ENCODE measurements at places on chromosomes 16 and 17. TPM values are rescaled to one million over a fixed set of nuclear protein-coding genes. Genes with fewer than 3 reads are reported as not detected.

Gene DOC2B
- not detected for polyA plus RNA-seq

GRCh38 chr17:45318561-45319230 lies 1.9 kb upstream of the MAP3K14 start:
- no peak for DNase-seq

- DNase-seq: no peak
Observed at GRCh38 chr16:60608971-60609370, 1427.3 kb downstream of the CDH8 start.

Gene CLEC10A
- not detected for polyA plus RNA-seq

DNA sequence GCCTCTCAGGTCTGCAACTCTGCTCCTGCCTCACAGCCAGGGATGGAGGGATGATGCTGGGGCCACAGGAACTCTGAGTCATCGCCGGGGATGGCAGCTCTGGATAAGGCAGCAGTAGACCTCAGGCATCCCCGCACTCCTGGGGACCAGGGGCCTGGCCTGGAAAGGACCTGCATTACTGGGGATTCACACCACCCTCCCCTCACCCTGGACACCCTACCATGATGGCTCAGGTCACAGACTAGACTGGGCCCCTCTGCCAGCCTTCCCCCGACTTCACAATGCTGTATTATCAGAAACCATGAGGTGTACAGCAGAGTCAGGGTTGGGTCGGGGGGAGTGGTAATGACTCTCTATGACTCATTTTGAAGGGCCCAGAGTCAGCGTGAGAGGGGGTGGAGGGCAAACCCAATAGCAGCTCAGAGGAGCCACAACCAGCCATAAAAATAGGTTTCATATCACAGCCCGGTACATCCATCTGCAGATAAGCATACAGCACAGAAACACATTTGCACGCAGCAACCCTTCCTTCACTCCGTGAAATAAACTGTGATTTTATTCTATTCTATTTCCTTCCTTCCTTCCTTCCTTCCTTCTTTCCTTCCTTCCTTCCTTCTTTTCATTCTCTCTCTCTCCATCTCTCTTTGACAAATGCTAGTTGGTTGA lies 28.8 kb downstream of the DYNLRB2 start:
- no peak for DNase-seq

- no peak for DNase-seq
Observed at GRCh38 chr16:67935101-67935401, 1.6 kb downstream of the PSMB10 start.

Gene TEKT1
- polyA plus RNA-seq: not detected

- no peak for DNase-seq
Observed at GRCh38 chr16:4613636-4614570, 785 bp downstream of the UBALD1 start.

DNA sequence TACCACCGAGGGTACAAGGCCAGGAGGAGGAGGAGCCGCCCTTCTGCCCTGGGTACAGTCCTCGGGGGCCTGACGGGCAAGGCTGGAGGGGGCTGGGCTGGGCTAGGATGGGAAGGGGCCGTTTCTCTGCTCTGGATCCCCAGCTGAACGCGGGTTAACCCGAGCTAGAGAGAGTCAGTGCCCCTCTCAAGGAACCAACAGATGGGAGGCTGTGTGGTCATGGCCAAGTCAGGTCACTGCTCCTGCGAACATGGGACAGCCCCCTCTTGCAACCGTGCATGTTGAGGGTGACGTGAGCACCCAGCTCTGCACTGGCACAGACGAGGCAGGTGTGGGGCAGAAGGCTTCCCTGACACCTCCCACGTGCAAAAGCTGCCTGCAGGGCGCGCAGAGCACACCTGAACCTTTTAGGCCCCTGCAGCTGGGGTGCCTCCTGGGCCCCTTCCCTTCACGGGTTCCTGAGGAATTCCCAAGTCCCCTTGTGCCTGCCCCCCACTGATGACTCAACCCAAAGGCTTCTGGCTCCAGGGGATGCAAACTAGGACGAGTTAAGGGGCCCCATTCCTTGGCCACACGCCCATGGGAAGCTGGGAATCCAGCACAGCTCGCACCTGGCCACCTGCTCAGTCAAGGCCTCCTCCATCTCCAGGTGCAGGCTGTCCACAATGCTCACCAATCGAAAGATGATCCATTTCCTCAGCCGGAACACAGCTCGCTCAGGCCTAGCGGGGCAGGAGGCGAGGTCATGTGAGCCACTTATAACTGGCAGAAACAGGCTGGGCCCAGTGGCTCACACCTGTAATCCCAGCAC lies 6.3 kb downstream of the MYBBP1A start:
- DNase-seq: no peak

GRCh38 chr17:49450735-49451134 lies 36.1 kb upstream of the PHB1 start:
- DNase-seq: no peak

- no peak for DNase-seq
Observed at GRCh38 chr17:62702746-62703260, 75.3 kb downstream of the MRC2 start.

Gene FBXW10
- polyA plus RNA-seq: 0.09 TPM

DNA sequence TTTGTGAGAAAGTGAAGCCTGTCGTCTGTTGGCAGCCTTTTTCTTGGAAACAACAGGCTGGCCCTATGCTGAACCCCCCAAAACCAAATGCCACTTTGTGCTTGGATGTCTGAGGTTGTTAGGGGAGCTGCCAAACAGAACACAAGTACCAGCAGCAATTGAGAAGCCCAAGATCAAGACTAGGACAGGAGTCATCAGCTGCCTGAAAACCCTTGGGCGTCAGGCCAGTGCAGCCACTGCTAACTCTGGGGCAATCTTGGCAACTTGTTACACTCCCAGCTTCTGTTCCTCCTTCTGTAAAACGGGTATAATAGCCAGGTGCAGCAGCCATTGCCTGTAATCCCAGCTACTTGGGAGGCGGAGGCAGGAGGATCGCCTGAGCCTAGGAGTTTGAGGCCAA lies 9.3 kb upstream of the LRRC59 start:
- no peak for DNase-seq

DNA sequence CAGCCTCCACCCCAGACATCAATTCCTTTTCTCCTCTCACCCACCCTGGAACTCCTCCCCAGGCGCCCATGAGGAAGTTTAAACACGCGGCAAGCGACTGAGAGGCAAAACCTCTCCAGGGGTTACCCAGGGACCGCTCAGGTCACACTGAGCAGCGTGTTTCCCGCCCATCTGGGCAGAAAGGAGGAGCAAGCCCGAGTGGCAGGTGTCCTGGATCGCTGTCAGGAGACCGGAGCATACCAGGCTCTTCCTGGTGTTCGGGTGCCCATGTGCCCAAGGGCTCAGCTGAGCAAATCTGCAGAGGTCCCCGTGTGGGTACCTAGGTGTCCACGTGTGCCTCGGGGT lies 491 bp downstream of the SLC25A19 start:
- no peak for DNase-seq

GRCh38 chr17:4948931-4949320 lies 596 bp upstream of the PFN1 start:
- no peak for DNase-seq

Gene RHBDF2
- polyA plus RNA-seq: 5.4 TPM

DNA sequence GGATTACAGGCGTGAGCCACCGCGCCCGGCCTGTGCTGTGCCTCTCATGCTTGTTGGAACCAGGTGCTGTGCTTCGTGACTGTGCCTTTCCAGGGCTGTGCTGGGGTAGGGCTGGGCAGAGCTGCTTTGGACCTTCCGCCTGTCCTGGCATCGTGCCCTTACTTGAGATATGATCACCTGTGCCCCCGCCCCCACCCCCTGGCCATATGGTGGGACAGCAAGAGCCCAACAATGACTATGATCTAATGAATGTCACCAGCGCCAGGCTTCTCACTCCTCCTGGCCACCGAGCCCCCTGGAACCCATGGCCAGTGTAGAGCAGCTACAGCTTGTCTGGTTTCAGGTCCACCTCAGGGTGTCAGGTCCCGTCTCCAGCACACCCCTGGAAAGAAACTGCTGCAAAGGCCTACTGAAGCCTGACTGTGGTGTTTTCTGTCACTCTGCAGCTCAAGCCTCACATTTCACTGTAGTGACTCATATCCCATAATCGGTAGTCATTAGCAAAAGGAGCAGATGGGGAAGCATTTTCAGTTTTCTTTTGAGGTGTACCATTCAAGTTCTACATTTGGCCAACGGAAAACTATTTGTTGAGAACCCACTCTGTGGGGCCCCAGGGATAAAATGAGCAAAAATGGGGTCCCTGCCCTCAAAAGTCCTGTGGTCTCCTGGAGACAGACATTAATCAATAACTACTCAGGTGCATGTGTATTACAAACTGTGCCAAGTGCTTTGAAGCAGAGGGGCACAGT lies 22.1 kb downstream of the FCSK start:
- DNase-seq: peak; percentile 50

Gene KRTAP9-2
- not detected for polyA plus RNA-seq

DNA sequence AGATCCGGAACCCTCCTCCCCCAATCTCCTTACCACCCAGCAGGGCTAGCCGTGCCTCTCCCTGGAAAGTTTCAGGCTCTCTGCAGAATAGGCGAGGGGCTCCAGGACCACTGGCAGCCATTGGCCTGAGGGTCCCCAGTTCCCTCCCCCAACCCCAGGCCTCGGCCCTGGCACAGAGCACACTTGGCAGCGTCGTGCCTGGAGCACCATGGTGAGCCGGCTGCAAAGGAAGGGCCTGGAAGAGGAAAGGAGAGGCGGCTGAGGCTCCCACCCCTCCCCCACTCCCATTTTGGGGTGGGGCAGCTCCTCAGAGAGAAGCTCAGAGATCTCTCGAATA lies 369 bp upstream of the BTBD17 start:
- DNase-seq: no peak

DNA sequence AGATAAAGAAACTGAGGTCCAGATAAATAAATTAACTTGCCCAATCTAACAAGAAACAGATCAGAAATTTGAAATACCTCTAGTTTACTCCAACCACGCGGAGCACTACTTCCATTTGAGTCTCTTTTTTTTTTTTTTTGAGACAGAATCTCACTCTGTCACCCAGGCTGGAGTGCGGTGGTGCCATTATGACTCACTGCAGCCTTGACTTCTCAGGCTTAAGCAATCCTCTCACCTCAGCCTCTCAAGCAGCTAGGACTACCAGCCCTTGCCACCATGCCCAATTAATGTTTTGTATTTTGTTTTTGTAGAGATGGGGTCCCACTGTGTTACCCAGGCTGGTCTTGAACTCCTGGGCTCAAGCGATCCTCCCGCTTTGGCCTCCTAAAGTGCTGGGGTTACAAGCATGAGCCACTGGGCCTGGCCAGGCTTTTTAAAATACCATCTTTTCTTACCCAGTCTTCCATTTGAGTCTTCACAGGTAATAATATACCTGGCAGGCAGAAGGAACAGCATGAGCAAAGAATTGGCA lies 3.3 kb upstream of the NACA2 start:
- DNase-seq: no peak

Gene CIBAR2
- 0.31 TPM for polyA plus RNA-seq

GRCh38 chr16:12757546-12757945 lies 46.1 kb downstream of the CPPED1 start:
- DNase-seq: no peak

GRCh38 chr16:80051040-80051439 lies 450.5 kb upstream of the MAF start:
- DNase-seq: no peak

- DNase-seq: no peak
Observed at GRCh38 chr17:8913091-8913490, 45.6 kb upstream of the PIK3R6 start.

DNA sequence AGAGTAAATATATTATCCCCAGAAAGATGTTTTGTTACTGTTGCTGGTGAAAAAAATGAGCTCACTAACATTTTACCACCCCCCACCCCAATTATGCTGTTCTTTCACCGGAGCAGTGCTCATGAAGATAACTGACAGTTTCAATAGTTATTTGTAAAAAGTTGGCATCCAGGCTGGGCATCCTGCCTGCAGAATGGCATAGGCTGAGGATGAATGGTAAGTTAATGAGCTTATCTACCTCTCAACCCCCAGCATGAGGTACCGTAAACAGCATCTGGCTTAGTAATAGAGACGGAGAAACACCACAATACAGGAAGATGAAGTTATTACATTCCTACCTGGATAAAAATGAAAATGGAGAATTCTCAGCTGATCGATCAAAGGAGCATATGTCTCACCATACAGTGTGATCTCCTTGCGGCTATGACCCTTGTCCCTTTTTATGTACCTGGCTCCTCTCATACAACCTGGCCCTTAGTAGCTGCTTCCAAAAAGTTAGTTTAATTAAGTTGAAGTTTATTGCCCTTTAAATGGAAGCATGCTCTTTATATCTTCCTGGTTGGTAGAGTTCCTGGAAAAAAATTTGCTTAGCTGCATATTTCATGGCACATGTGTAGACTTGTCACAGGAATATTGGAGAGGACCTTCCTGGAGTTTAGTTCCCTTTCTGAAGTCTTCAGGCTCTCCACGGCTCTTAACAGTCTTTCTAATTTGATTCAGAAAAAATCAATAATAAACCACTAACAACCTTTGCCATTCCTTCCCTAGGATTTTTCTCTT lies 61.2 kb upstream of the MPHOSPH6 start:
- DNase-seq: no peak
